Activated CD4-positive, CD25-positive, alpha-beta regulatory T cell treated with anti-CD3 and anti-CD28 coated beads, Interleukin-2, amount 50 U/mL, for 16 hours (primary cell): ENCODE measurements at places on chromosomes 6 and 20.

DNA sequence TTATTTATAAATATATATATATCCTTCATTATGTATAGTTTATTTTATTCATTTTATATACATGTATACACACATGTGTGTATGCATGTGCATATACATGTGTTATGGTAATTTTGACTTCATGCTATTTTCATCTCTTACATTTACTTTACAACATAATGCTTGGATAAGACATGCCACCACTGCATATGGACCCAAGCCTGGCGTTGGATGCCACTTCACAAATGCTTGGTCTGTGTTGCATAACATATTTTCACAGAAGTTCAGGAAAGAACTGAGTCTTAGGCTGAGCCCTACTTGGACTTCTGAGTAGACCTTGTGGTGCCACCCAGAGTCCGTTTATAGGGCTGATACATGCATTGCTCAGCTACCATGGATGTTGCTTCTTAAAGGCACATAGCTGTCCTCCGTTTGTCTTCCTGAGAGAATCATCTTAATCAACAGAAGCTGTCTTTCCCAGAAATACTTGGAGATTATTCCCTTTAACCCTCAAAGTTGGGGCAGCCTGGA, 337.8 kb downstream of the BTBD3 start:
- no peak for DNase-seq

DNA sequence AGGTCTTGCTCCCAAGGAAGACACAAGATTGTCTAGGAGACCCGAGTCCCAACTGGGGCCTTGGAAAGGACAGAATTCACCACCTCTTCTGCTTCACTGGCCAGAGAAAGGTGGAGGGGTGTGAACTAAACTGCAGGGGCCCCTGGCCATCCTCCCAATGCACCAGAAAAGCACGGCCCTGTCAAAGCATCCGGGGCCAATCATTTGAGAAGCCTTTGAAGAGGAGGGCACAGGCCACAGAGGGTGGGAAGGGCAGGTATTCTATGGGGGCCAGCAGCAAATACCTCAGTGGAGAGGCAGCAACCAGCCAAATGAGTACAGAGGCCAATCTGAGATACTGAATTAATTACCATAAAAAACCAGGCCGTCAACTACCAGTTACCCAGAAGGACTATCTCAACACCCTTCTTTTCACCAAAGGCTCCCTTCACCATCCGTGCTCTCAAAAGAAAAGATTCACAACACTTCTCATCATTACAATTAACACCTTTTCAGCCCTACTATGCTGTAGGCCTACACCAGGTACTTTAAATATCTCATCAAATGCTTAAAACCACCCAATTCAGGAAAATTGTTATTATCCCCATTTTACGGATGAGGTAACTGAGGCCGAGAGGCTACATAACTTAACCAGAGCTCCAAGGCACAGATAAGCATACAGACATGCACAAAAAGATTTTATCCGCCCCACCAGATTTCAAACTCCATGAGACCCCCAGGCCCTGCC, 50.7 kb downstream of the TRERF1 start:
- no peak for DNase-seq

DNA sequence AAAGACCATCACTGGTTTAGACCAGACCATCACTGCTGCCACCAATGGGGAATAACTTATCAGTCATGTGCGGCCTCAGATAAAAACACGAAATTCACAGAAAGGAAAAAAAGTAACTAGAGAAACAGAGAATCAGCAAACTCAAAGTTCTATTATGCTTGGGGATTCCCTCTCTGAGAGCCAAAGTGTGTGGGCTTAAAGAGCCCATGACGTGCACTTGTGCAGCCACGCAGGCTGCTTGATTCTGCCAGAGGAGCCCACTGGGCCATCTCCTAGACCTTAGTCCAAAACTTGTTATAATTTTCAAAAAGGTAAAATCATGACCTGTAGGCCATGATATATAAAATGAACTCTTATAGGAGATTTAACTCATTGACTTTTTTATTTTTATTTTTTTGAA, 15.2 kb downstream of the RAB44 start:
- DNase-seq: no peak

DNA sequence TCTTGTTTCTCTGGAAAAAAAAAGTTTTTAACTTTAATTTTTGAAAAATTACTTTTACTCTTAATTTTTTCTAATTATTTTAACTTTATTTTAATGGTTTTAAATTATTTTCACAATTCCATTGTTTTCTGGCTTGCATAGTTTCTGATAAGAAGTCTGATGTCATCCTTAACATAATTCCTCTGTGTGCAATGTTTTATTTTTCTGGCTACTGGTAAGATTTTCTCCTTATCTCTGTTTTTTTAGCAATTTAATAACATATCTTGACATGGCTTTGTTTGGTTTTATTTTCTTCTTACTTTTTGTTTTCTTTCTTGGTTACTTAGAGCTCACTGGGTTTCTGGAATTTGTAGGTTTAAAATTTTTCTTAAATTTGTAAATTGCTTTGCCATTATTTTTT, 114.8 kb downstream of the TBXT start:
- no peak for DNase-seq

DNA sequence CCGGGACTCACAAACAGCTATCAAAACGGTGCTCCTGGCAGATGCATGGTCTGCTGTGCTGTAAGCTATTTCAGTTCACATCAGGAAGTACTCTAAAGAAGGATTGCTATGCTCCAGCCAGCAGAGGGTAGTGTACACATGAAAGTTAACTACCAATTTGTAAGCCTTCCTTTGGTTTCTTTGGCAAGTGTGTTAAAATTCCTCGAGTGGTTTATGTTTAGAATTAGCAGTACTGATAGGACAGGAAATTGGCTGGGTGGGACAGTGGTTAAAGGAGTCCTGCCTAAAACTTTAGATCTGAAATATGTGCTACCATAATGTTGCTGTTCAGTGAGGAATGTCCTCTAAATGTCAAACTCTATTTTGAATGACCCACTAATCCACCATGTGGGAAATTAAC, 47.4 kb downstream of the TRMT11 start:
- DNase-seq: no peak

DNA sequence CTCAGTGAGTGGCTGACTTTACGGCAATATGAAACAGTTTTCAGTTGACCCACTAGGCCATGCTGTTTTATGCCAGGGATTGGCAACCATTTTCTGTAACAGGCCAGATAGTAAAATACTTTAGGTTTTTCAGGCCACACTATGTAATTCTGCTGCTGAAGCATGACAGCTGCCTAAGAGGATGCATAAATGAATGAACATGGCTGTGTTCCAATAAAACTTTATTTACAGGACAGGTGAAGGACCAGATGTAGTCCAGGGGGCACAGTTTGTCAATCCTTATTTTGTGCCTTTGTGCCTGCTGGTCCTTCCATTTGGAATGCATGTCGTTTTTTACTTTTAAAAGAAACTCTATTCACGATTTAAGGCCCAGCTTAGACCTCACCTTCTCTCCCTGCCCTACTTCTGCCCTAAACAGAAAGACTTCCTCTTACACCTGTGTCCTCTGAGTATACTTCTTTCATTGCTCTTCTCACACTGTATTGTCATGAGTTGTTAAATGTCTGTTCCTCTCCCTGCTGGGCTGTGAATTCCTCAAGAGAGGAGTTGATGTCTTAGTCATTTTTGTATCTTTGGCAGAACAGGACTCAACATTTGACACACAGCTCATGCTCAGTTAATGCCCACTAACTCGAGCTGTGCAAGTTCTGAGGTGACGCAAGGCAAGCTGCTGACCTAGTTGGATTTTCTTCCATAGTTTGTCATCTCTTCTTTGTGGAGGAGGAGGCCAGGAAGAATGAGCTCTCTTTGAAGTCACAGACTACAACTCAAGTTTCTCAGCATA, 90.1 kb upstream of the MAP7 start:
- DNase-seq: no peak

GRCh38 chr6:28551891-28552666, 26.4 kb downstream of the GPX5 start:
- DNase-seq: no peak

GRCh38 chr6:134436281-134436815, 118.4 kb upstream of the SGK1 start:
- DNase-seq: peak; percentile 38

DNA sequence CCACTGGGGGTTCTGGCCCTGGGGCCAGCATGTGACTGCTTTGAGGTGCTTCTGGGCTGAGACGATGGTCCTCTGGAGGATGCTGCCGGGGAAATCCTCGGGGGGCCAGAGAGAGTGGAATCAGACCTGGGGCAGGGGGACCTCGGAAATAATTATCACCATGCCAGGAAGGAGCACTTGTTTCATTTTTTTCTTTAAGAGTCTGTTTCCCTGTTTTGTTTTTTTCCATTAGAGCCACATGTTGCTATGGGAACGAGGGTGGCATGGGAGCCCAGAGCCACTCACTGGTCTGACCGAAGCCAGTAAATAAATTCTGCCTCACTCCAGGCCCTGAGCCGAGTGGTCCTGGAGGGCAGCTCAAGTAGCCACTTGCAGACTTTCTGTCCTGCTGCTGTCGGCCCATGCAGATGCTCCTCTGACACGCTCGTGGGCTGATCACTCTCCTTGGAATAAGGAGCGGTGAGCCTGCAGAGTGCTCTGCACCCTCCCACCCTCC, 365.1 kb downstream of the ZFAND3 start:
- no peak for DNase-seq

DNA sequence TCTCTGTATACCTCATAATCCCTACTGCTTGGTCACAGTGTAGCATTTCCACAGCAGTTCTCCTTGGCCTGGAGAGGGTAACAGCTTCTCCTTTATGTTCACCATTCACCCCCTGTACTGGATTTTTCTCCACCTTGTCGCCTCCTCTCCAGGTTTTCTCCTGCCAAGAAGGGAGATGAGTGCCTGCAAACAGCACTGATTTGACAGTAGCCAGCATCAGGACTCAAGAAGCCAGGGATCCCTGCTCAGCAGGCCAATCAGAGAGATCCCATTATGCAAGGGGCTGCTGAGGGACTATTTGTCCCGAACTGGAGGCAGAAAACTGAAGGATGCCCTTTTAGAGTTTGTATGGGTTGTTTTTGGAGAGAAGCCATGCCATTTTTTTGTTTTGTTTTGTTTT, 68.6 kb upstream of the RIPOR2 start:
- DNase-seq: no peak

DNA sequence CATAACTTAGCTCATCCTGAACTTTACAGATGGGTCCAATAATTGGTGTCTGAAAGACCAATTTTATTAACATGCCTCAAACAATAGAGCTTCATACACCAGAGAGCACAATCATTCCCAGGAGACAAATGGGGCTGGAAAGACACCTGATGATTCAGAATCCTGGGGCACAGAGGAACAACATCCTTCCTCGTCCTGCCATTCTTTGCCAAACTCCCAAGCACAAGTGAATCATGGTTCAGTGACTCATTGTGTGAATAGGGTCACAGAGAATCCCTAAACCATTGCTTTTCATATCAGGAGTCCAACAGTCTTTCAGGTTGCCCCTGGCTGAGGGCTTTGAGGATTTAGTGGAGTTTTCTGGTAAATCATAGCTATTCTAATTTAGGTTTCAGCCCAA, 266.4 kb upstream of the BMP2 start:
- DNase-seq: no peak

DNA sequence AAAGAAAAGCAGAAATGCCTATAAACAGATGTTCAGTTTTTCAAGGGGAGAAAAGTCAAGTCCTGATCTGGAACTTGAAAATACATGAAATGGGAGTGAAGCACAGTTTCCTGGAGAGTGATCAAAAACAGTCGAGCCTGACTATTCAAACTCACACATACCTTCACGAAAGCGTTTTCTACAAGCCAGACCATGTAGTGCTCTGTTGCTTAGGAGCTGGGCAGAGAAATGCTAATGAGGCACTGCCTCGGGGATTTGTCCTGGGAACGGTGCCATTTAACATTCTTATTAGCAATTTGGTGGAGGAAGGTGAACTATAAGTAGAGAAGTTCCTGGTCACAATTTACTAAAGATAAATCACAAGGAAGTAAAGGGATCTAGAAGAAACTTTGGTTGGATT, 5.9 kb downstream of the NHSL1 start:
- no peak for DNase-seq

DNA sequence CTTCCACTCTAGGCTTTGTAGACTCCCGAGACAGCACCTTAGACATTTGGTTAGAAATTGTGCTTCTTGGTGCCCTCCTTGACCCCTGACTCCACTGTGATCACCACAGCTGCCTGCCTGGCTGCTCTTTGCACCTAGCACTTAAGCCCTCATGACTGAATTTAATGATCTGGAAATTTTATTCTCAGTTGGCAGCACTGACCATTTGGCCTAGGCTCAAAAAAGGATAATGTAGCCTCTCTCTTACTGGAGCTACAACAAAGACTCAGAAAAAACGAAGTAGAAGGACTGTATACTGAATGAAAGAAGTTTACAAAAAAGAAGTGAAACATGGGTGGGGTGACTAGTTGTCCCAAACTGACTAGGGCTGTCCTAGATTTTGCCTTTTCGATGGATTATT, 11.3 kb upstream of the ABRACL start:
- no peak for DNase-seq

DNA sequence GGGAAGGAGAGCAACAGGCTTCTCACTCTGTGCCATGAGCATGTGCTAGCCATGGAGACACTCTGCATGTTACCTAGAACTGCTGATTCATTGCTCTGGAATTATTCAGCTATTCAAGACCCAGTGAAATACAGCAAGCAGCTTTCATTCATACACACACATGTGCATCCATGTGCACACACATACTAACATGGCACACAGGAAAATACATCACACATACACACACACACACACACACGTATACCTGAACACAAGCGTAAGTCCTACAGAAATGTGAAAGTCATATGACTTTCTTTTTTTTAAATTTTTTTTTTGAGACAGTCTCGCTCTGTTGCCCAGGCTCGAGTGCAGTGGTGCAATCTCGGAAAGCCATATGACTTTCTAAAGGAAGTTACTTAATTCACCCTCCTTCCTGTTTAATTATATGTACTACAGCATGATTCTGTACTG, 108.2 kb upstream of the NFATC2 start:
- no peak for DNase-seq

- DNase-seq: no peak
Observed at GRCh38 chr6:116963972-116964371, 86.9 kb downstream of the RFX6 start.

DNA sequence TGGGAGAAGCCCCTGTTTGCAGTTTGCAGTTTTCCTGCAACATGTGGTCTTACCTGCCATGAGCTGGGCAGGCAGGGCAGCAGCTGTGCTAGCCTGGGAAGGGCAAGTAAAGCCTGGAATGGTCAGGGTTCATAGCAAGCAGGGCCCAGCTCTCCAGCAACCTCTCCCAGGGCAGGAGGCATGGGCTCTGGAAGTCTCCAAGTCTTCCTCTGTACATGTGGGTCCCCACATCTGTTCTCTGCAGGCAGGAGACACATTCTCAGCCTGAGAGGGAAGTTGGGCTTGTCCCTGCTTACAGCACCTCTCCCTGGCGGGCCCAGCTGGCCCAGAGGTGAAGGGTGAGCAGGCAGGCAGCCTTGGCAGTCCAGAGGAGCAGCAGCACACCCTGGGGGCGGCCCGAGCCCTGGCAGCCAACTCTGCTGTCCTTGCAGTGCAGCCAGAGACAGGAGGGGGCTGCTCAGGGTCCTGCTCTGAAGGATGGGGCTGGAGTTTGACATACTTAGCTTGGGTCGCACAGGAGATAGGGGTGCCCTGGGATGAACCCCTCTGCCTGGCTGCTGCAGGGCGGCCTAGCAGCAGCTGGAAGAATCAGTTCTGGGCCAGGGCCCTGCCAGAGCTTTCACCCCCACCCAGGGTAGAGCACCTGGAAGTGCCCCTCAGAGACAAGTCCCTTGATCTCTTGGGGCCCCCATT, 176.0 kb downstream of the MRPL14 start:
- DNase-seq: no peak
